ENCODE measurements at places on chromosomes 16 and 17. TPM values are rescaled to one million over a fixed set of nuclear protein-coding genes. Genes with fewer than 3 reads are reported as not detected.

- H3K4me3 ChIP-seq = no peak overlapping the region
- DNase-seq = no peak
- H3K27ac ChIP-seq = no peak overlapping the region
- no peaks in the 10 kb centered on the region for H3K4me1 ChIP-seq
These were observed 90.4 kb downstream of the PARN start for GRCh38 chr16:14539631-14540030.

- H3K36me3 ChIP-seq = no peaks in the 10 kb centered on the region
- no peaks in the 10 kb centered on the region for H3K27me3 ChIP-seq
- no peak overlapping the region for H3K4me3 ChIP-seq
- H3K27ac ChIP-seq = no peak overlapping the region
- no peaks in the 10 kb centered on the region for H3K4me1 ChIP-seq
- DNase-seq = no peak
These were observed 24.6 kb downstream of the CACNG1 start for GRCh38 chr17:67068999-67069398.

The MAP1LC3B gene
- 93.8 TPM for total RNA-seq

The PRSS53 gene
- total RNA-seq = 11.6 TPM

DNA sequence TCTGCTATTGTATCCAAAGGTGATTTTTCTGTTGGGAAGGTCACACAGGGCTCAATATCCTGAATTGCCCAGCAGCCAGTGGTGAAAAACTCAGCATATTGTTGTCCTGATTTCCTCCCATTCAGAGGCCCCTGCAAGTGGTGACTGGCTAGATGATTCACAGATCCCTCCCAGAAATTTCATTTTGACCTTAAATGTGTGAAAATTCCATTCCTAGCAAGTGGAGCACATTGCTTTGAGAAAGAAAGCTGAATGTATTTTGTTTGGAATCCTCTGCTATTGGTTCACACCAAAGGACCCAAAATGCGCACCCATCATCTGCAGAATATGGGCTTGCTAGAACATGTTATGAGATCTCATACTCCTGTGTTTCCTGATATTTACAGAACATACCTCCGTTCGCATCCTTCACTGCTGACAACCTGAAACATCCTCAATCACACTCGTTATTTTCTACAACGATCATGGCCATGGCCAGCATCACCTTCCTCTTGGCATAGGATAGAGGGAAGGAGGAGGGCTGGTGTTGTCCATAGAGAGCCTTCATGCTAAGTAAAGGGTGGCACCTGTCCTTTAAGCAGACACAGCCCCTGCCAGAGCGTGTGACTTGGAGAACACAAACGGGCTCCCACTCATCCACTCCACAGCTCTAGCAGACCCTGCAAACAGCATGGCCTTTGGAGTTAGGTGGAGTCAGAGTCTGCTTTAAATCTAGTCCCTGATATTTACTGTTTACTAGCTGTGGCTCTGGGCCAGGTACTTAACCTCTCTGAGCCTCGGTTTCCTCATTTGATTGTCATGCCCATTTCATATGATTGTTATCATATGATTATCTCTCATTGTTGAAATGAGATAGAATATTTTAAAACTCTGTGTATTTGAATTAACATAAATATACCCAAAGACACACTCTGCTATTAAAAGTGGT is 30.4 kb upstream of the NFAT5 start:
- no peaks in the 10 kb centered on the region for H3K27me3 ChIP-seq

GRCh38 chr16:85252461-85252860 is 140.2 kb upstream of the CIBAR2 start:
- H3K27me3 ChIP-seq = no peaks in the 10 kb centered on the region
- DNase-seq = no peak
- no peak overlapping the region for H3K4me3 ChIP-seq
- peak overlapping the region; percentile 16 for H3K27ac ChIP-seq
- peaks cover 23% of the 10 kb centered on the region for H3K4me1 ChIP-seq
- no peaks in the 10 kb centered on the region for H3K36me3 ChIP-seq

The LDHD gene
- 3.4 TPM for total RNA-seq

DNA sequence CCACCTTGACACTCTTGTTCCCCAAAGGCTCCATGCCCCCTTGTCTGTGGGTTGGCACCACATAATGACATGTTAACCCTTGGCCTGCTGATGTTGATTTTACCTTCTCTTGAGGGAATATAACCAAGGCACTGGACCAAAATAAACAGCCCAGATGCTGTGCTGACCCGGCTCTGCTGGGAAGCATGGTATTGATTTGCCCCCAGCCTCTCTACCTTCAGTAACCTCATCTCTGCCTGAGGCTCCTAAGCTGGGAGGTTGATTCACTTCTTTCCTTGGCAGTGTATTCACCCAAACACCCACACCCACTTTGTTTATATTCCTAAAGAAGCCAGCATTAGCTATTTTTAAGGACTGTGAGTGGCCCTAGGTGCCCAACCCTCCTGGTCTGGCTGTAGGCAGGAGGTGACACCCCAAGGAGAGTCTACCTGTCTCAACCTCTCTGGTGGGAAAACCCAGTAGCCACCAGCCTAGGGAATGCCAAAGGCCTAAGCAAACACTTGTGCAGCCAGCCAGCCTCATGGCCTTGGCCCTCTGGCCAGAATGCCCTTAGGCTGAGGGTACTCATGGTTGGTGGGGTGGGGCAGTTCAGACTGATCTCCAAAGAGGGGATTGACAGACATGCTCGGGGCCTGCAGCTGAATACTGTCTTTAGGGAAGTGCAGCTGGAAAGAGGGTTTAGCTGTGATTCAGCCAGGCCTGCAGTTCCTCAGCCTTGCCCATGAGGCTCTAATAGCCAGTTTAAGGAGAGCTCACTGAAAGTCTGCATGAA is 42.7 kb downstream of the GNAO1 start:
- no peak overlapping the region for H3K4me3 ChIP-seq
- H3K27me3 ChIP-seq = peaks cover 47% of the 10 kb centered on the region
- H3K36me3 ChIP-seq = no peaks in the 10 kb centered on the region
- H3K4me1 ChIP-seq = no peaks in the 10 kb centered on the region
- no peak overlapping the region for H3K27ac ChIP-seq

- H3K27ac ChIP-seq = peak overlapping the region; percentile 67
- DNase-seq = no peak
- H3K4me1 ChIP-seq = peaks cover 22% of the 10 kb centered on the region
- no peaks in the 10 kb centered on the region for H3K27me3 ChIP-seq
- no peaks in the 10 kb centered on the region for H3K36me3 ChIP-seq
- peak overlapping the region; percentile 82 for H3K4me3 ChIP-seq
These were observed 382 bp downstream of the PITPNA start for GRCh38 chr17:1562176-1562643.

- no peak overlapping the region for H3K27ac ChIP-seq
- DNase-seq = no peak
- H3K4me1 ChIP-seq = no peaks in the 10 kb centered on the region
These were observed 29.6 kb upstream of the PVALEF start for GRCh38 chr17:81135505-81136278.

DNA sequence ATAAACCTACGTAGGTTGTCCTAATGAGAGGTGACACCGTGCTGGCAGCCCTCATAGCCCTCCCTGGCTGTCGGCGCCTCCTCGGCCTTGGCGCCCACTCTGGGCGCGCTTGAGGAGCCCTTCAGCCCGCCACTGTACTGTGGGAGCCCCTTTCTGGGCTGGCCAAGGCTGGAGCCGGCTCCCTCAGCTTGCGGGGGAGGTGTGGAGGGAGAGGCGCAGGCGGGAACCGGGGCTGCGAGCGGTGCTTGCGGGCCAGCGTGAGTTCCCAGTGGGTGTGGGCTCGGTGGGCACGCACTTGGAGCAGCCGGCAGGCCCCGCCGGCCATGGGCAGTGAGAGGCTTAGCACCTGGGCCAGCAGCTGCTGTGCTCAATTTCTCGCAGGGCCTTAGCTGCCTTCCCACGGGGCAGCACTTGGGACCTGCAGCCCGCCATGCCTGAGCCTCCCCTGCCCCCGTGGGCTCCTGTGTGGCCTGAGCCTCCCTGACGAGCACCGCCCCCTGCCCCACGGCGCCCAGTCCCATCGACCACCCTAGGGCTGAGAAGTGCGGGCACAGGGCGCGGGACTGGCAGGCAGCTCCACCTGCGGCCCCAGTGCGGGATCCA is 40.1 kb upstream of the AMZ2 start:
- H3K4me1 ChIP-seq = peaks cover 9% of the 10 kb centered on the region
- no peak for DNase-seq
- no peak overlapping the region for H3K4me3 ChIP-seq
- H3K27me3 ChIP-seq = no peaks in the 10 kb centered on the region
- H3K27ac ChIP-seq = no peak overlapping the region

The TSNAXIP1 gene
- 1.2 TPM for total RNA-seq

The ENPP7 gene
- not detected for total RNA-seq

GRCh38 chr16:12026741-12027490 is 50.4 kb downstream of the SNX29 start:
- H3K4me1 ChIP-seq = peaks cover 28% of the 10 kb centered on the region
- peak; percentile 21 for DNase-seq
- H3K4me3 ChIP-seq = peak overlapping the region; percentile 50

The LRRC36 gene
- total RNA-seq = not detected

DNA sequence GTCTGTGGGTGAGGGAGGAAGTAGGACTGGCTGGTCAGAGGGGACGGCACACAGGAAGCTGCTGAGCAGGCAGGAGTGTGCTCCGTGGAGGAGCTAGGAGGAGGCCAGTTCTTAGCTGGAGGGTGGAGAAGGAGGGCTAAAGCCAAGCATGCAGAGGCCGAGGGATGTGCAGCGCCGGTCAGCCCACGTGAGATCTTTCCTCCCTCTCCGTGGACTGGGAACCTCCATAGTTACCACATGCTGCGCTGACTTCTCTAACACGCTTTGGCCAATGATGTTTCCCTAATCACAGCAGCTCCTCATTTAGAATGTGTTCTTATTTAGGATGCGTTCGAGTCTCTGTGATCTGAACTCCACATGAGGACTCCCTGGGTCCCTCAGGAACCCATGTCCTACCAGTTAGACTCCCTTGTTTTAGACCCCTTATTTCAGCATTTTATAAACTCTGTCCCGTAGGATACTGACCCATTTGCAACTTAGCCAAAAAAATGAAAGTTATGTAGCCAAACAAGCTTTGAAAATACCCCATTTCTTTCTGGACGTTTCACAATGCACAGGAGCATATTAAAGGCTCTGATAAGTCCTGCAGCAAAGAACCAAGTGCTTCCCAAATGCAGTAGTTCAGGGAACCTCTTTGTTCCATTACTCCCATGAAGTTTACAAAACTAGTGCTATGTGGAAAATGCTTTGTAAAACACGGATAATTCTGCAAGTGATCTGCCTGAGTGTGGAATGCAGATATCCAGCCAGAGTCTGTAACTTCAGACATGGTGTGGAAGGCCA is 51.4 kb downstream of the IRF8 start:
- H3K36me3 ChIP-seq = no peaks in the 10 kb centered on the region
- no peak overlapping the region for H3K27ac ChIP-seq
- no peak overlapping the region for H3K4me3 ChIP-seq

- no peaks in the 10 kb centered on the region for H3K36me3 ChIP-seq
- H3K27me3 ChIP-seq = no peaks in the 10 kb centered on the region
- H3K4me3 ChIP-seq = no peak overlapping the region
- no peak overlapping the region for H3K27ac ChIP-seq
These were observed 1.5 kb downstream of the TNFSF12 start for GRCh38 chr17:7550344-7550743.

The SLC16A11 gene
- total RNA-seq = not detected

The C1QBP gene
- 524 TPM for total RNA-seq

DNA sequence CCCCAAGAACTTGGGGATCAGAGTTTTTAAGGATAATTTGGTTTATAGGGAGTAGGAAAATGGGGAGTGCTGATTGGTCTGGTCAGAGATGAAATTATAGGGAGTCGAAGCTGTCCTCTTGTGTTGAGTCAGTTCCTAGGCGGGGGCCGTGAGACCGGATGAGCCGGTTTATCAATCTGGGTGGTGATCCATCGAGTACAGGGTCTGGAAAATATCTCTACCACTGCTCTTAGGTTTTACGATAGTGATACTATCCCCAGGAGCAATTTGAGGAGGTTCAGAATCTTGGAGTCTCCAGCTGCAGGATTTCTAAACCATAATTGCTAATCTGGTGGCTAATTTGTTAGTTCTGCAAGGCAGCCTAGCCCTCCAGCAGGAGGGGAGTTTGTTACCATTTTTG is 403.4 kb downstream of the CDH11 start:
- no peak overlapping the region for H3K4me3 ChIP-seq
- H3K27me3 ChIP-seq = no peaks in the 10 kb centered on the region
- H3K27ac ChIP-seq = no peak overlapping the region
- DNase-seq = no peak

DNA sequence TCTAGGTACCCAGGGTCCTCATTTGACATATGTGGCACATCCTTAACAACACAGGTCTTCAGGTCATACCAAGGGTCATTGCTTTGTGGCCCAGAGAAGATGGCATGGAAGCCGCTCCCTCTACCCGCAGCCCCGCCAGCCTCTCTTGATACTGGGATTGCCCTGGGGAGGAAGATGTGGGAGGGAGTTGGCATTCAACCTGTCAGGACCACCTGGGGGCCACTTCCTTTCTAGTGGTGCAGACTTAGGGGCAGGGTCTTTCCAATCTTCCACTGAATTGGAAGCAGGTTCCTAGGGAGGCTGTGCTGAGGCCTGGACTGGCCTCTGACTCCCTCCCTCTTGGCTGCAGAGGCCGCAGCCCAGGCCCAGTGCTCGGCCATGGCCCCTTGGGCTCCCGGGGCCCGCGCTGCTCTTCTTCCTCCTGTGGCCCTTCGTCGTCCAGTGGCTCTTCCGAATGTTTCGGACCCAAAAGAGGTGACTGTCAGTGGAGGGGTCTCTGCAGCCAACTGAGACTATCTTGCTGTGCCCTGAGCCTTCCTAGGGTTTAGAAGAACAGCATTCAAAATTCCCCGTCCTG is 5.1 kb upstream of the HEXIM1 start:
- DNase-seq = no peak
- H3K4me3 ChIP-seq = no peak overlapping the region
- H3K4me1 ChIP-seq = peaks cover 19% of the 10 kb centered on the region
- H3K27me3 ChIP-seq = no peaks in the 10 kb centered on the region

The HOXB7 gene
- total RNA-seq = 33.6 TPM

DNA sequence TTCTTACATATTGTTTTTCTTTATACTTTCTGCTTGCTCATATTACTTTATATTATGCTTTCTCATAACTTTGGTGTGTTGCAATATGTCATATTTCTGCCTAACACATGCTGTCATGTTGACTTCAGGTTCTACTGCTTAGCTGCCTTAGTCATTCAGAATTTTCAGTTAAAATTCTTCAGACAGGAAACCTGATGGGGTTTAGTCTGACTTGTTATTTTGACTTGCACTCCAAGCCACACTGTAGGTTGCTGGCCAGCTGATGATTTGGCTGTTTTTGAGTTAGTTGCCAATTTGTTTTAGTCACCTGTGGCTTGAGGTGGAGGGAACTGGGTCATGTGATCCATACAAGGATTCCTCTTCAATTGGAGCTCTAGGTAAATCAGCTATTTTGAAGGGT is 315.4 kb downstream of the MAP2K6 start:
- no peak overlapping the region for H3K27ac ChIP-seq
- no peaks in the 10 kb centered on the region for H3K27me3 ChIP-seq
- DNase-seq = no peak
- no peak overlapping the region for H3K4me3 ChIP-seq

Measured in HCT116 (cell line).